Glutamatergic neuron (in vitro differentiated cells): ENCODE measurements at places on chromosomes 7 and 10. TPM values are rescaled to one million over a fixed set of nuclear protein-coding genes. Genes with fewer than 3 reads are reported as not detected.

DNA sequence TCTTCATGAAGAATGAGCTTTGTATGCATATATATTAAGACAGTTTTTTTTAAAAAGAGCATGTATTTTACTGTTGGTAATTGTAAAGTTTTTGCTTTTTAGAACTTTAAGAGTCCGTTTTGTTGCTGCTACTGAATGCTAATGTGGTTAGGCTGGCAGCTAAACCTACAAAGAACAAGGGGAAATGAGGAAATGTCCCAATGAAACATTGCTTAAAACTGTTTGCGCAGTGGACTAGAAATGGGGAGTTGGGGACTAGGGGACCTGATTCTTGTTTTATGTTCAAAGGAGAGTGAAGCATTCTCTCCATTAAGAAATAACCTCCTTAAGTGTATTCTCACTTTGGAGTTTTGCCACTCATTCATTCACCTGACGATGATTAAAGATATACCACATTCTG is 5.7 kb downstream of the NRF1 start:
- no peak for DNase-seq

DNA sequence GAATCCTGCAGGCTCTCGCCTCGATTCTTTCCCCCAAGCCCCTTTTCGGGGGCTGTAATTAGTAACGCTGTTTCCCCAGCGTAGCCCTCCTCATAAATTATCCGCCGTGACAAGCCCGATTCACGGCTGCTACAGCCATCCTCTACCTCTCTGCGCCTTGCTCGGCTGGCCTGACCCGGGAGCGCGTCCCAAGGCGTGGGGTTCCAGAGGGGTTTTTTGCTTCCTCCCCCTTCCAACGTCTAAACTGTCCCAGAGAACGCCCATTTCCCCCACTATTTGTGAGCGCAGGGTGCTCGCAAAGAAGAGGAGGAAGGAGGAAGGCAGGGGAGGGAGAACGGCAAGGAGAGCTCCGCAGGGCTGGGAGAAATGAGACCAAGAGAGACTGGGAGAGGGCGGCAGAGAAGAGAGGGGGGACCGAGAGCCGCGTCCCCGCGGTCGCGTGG is 880 bp downstream of the HOXA5 start:
- DNase-seq, result no peak

GRCh38 chr10:44517635-44518034 is 132.7 kb upstream of the CXCL12 start:
- no peak for DNase-seq

- no peak for DNase-seq
These were observed 31.1 kb upstream of the MSMB start for GRCh38 chr10:46077141-46077554.

DNA sequence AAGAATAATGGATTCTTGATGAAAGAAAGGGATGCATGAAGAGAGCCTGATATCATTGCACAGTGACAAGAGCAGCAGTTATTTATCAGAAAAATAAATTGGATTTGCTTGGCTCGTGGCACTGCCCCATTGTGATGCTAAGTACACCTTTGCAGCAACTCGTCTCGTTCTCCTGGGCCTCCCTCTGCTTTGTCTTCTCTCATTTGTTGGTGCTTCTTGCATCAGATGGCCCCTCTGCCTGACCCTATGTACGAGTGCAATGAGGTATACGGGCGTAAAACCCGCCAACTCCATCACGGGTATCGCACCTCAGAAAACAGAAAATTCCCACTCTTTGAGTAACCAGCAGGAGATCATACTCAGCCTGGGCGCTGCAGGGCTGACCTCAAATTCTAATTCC is 107.2 kb upstream of the C10orf90 start:
- no peak for DNase-seq

GRCh38 chr10:44376472-44377099 is 8.3 kb downstream of the CXCL12 start:
- DNase-seq, result no peak

DNA sequence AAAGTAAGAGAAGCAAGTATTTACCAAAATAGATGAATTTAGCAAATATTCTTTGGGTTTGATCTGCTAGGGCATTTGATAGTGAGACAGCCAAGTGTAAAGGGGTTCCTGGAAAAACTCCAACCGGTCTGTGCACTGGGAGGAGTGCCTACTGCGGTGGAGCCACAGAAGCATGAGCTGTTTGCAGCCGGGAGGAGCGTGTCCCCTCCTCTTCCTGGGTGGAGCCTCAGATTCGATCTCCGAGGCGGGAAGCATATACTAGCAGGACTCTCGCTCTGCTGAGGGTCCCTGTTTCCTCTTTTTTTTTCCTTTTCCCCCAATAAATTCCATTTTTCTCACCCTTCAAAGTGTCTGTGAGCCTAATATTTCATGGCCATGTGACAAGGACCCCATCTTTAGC is 45.1 kb upstream of the MET start:
- DNase-seq, result no peak

DNA sequence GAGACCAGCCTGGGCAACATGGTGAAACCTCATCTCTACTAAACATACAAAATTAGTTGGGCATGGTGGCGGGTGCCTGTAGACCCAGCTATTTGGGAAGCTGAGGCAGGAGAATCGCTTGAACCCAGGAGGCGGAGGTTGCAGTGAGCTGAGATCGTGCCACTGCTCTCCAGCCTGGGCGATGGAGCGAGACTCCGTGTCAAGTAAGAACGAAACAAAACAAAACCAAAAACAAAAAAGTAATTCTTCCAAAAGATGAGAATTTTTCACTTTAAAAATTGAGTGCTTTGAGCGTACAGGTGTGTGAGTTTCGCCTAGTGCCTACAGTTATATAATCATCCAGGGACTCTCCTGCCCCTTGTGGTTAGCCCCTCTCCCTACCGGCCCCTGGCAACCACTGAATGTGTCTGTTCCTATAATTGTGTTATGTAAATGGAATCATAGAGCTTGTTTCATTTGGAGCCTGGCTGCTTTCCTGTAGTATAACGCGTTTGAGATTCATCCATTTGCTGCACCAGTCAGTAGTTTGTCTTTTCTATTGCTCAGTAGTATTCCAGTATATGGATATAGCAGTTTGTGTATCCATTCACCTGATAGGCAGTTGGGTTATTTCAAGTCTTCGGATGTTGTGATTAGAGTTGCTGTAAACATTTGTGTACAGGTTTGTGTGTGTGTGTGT is 80.0 kb downstream of the RBM33 start:
- no peak for DNase-seq

GRCh38 chr10:68007356-68007755 is 67.7 kb downstream of the HERC4 start:
- no peak for DNase-seq

- no peak for DNase-seq
These were observed 10.4 kb upstream of the SP8 start for GRCh38 chr7:20797042-20797461.

DNA sequence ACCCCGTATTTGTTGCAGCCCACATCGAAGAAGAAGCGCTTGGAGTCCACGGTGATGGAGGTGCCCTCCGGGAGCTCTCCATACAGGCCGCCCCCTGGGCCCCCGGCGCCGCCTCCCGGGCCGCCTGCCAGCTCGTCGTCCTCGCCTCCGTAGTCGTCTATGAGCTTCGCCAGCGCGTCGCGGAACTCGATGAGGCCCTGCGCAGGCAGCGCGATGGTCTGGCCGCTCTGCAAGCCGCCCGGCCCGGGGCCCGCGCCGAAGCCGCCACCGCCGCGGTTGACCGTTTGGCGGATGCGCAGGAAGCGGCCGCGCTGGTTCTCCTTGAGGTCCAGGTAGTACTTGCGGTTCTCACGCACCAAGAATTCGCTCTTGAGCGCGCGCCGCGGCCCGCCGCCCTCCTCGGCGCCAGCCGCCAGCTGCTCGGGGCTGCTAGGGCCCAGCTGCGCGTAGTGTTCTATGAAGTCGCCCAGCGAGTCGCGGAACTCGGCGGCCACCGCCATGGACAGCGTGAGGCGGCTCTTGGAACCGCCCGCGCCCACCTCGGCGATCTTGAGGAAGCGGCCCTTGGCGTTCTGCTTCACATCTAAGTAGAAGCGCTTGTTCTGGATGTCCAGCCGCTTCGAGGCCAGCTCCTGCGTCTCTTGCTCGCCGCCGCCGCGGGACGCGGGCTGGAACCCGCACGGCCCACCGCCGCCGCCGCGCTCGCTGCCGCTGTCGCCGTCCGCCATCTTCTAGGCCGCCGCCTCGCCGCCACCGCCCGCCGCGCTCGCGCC is 523 bp downstream of the PURB start:
- DNase-seq, result peak; percentile 66

- DNase-seq, result no peak
These were observed 519.1 kb upstream of the FOXK1 start for GRCh38 chr7:4162884-4163564.

DNA sequence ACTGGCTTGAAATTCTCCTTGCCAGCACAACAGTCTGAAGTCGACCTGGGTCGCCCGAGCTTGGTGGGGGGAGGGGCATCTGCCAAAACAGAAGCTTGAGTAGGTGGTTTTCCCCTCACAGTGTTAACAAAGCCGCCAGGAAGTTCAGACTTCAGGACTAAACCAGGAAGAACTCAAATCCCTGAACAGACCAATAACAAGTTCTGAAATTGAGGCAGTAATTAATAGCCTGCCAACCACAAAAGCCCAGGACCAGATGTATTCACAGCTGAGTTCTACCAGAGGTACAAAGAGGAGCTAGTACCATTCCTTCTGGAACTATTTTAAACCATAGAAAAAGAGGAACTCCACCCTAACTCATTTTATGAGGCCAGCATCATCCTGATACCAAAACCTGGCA is 45.3 kb downstream of the LRRC72 start:
- no peak for DNase-seq

- DNase-seq, result peak; percentile 17
These were observed 694 bp downstream of the COL1A2 start for GRCh38 chr7:94395141-94396036.

GRCh38 chr7:107850216-107850615 is 40.8 kb upstream of the DLD start:
- no peak for DNase-seq

DNA sequence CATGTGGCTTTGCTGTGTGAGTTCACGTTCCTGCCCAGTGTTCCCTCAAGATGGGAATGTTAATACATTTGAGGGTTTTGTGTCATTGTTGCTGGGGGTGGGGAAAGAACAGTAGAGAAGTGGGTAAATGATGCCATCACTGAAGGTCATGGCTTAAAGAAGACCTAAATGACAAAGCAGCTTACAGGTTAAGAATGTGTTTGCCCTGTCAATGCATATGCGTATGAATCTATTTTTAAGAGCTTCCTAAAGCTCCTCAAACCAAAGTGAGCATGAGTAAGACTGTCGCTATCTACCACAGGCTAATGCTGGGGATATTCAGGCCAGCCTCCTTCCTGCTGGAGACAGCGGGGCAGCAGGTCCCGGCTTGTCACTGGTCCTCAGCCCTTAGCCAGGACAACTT is 162.9 kb downstream of the CREB5 start:
- no peak for DNase-seq

DNA sequence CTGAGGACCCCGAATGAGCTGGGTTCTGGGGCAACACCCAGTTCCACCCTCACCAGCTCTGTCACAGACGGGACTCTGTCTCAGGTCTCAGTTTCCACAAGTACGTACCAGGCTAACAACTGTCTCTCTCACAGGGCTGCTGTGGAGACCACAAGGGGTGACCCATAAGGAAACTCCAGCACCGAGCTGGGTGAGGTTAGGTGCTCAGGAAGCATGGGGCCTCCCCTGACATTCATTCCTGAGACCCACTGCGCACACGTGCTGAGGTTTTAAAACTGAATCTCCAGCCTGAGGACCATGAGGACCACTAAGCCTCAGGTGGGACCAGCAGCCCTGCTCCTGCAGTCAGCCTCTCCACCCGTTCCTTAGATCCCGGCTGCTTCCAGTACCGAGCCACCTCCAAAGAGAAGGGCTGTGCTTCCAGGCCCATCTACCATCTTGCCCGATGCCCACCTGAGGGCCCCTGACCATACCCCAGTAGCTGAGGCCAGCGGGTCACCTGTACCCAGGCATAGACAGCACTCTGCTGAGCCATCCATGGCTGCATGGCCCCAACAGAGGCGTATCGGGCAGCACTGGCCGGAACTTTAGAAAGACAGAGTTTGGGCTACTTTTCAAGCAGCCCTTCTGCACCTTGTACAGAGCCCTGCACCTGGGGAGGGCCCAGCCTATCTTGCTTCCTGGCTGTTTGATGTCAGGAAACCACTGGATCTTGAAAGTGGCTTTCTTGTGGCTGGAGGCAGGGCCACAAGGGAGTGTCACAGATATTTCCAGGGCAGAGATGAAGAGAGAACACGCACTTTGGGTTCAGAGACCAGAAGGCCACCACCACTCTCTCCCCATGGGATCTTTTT is 18.7 kb downstream of the HSPA12A start:
- DNase-seq, result no peak

- DNase-seq, result no peak
These were observed 61.2 kb upstream of the TRIM24 start for GRCh38 chr7:138398857-138399256.

DNA sequence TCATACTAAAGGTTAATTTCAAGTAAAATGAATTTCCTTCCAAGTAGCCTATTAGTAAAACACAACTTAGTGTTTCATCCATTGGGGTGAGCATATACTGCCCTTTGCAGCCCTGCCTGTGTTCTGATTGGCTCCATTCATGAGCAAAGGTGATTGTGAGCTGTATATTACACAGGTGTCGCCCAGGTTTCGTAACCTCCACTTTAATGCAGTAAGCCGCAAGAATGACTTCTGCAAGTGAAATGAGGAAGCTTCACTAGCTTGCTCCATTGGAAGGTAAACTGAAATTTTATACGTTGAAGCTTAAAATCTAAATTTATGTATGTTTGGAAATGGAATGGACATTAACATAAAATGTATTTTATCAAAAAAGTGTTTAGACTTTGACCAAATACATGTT is 24.4 kb downstream of the MTURN start:
- DNase-seq, result no peak

INA gene
- 625 TPM for total RNA-seq

INHBA gene
- not detected for total RNA-seq

LIPM gene
- total RNA-seq, result not detected

CPA1 gene
- total RNA-seq, result not detected

WDR86 gene
- total RNA-seq, result 70.5 TPM

AFAP1L2 gene
- 1.9 TPM for total RNA-seq

CD36 gene
- total RNA-seq, result 1.7 TPM

PDE1C gene
- total RNA-seq, result 3.3 TPM

SLC25A28 gene
- total RNA-seq, result 27.1 TPM

TMEM209 gene
- 15.4 TPM for total RNA-seq

TUBB8 gene
- 1.1 TPM for total RNA-seq

LARP4B gene
- total RNA-seq, result 65.6 TPM
